Endothelial cell (in vitro differentiated cells): ENCODE measurements at places on chromosomes 6 and 20.

DNA sequence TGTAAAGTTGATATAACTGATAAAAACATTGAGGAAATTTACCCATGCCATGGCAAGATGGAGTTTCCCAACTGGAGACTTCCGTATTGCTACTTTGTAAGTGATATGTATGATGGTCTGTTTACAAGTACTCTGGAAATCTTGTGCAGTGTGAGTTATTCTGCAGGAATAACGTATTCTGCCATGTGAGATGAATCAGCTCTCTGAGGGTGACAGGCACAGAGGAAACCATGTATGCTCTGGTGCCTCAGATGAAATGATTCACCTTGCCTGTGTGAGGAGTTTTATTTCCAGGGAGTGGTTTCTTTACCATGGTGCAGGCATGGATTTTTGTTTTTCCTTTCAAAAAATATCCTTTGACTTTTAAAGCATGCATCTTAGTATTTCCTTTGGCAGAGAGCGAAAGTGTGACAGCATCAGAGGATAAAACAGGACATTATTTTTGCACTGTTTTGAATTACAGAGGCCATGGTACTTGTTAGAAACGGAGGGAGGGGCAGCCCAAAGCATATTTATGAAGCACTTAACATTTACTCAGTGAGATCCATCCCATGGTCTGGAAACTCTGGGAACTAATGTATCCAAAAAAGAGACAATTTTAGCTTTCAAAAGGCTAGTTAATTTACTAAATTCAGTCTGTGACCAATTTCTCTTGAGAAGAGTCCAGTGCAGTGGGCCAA, 36.0 kb upstream of the MTRF1L start:
- H3K27ac ChIP-seq: no peak overlapping the region
- H3K4me3 ChIP-seq: no peak overlapping the region
- peaks cover 3% of the 10 kb centered on the region for H3K27me3 ChIP-seq
- no peaks in the 10 kb centered on the region for H3K4me1 ChIP-seq
- no peak for DNase-seq

GRCh38 chr6:88378639-88379038, 212.5 kb upstream of the CNR1 start:
- no peak for DNase-seq
- H3K27ac ChIP-seq: no peak overlapping the region
- no peak overlapping the region for H3K4me3 ChIP-seq
- H3K27me3 ChIP-seq: peaks cover 1% of the 10 kb centered on the region
- no peaks in the 10 kb centered on the region for H3K36me3 ChIP-seq
- H3K4me1 ChIP-seq: peaks cover 7% of the 10 kb centered on the region

DNA sequence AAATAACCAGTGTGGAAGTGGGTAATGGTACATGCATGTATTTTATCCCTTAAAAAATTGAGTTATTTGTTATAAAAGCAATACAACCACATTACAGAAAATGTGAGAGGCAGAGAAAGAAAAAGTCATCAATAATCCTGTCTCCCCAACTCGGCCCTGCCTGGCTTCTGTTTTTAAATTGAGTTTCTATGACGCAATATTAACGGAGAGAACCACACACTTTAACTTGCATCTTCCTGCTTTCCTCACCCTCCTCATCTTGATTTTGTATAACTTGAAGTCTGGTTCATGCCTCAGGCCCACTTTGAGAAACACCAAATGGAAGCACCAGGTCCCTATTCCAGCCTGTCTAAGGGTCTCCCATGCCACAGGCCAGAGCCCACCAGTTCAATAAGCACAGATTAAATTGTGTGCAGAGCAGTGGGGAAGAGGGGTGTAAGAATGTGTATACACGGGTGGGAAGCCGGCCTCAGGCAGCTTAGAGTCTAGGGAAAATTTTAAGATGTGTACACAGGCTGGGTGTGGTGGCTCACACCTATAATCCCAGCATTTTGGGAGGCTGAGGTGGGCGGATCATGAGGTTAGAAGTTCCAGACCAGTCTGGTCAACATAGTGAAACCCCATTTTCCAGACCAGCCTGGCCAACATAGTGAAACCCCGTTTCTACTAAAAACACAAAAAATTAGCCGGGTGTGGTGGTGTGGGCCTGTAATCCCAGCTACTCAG, 15.9 kb downstream of the KCNK5 start:
- H3K4me3 ChIP-seq: no peak overlapping the region
- no peak overlapping the region for H3K27ac ChIP-seq
- H3K36me3 ChIP-seq: no peaks in the 10 kb centered on the region
- H3K4me1 ChIP-seq: peaks cover 31% of the 10 kb centered on the region
- peaks cover 2% of the 10 kb centered on the region for H3K27me3 ChIP-seq

GRCh38 chr6:144411531-144412165, 126.5 kb downstream of the UTRN start:
- H3K27me3 ChIP-seq: no peaks in the 10 kb centered on the region
- DNase-seq: no peak
- no peak overlapping the region for H3K27ac ChIP-seq
- no peak overlapping the region for H3K4me3 ChIP-seq
- peaks cover 13% of the 10 kb centered on the region for H3K36me3 ChIP-seq

DNA sequence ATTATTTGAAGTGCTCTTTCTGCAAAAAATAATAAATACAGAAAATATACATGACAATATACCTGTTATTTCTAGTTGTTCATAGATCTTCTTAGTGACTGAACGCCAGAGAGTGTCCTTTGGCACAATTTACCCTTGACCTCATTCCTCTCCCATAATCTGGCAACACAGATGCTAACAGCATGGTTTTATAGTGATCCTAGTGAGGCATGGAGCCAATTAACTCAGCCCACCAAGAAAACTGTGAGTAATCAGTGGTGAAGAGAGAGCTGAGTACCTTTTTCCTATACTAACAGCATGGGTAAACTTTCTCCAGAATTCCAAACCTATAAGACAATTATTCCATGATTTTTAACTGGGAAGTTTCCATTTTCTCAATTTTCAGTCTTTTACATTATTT, 61.0 kb downstream of the VGLL2 start:
- H3K4me3 ChIP-seq: no peak overlapping the region

GRCh38 chr6:145749632-145750031, 14.3 kb upstream of the EPM2A start:
- no peaks in the 10 kb centered on the region for H3K4me1 ChIP-seq
- H3K36me3 ChIP-seq: no peaks in the 10 kb centered on the region
- no peak overlapping the region for H3K27ac ChIP-seq

DNA sequence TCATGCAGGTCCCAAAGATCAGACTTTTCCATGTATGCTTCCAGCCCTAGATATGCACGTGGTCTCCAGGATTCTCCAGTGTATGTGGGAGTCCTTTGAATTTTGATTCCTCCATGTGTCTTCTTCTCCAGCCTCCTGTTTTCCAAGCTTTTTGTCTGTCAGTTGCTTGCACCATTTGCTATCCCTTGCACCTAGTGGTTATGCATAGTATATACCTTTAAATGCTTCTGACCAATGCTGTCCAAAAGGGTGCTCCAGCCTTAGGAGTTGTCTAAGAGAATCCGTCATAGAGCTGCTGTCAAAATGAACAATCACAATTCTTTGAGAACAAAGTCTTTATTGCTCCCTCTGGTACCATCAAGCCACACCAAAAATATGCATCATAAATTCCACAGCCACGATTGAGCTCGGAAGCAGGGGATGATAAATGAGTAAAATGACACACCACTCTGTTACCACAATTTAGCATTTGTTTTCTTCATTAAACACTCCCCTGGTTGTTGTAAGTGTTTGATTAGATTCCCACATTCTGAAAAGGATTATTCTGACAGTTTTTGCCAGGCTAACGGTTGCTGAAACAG, 706.2 kb upstream of the GJE1 start:
- no peaks in the 10 kb centered on the region for H3K27me3 ChIP-seq
- no peak for DNase-seq
- H3K4me1 ChIP-seq: no peaks in the 10 kb centered on the region
- no peak overlapping the region for H3K4me3 ChIP-seq

- no peaks in the 10 kb centered on the region for H3K36me3 ChIP-seq
- H3K27ac ChIP-seq: no peak overlapping the region
- no peak overlapping the region for H3K4me3 ChIP-seq
- peaks cover 4% of the 10 kb centered on the region for H3K4me1 ChIP-seq
- peaks cover 2% of the 10 kb centered on the region for H3K27me3 ChIP-seq
These were observed 51.7 kb downstream of the TMEM170B start for GRCh38 chr6:11589261-11589660.

DNA sequence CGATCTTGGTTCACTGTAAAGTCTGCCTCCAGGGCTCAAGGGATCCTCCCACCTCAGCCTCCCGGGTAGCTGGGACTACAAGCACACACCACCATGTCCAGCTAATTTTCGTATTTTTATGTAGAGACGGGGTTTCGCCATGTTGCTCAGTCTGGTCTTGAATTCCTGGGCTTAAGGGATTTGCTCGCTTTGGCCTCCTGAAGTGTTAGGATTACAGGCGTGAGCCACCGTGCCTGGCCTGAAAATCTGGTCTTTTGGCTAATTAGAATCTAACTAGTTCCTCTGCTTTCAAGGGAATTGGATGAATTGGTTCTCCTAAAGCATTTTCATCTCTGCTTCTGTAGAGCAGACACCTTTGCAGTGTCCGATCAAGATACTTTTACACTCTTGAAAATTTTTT, 51.3 kb downstream of the NCOA3 start:
- H3K36me3 ChIP-seq: peaks cover 4% of the 10 kb centered on the region
- no peak overlapping the region for H3K27ac ChIP-seq
- no peaks in the 10 kb centered on the region for H3K4me1 ChIP-seq
- no peak for DNase-seq

- no peak overlapping the region for H3K27ac ChIP-seq
- no peak overlapping the region for H3K4me3 ChIP-seq
- peaks cover 13% of the 10 kb centered on the region for H3K4me1 ChIP-seq
These were observed 736.9 kb upstream of the MARCKS start for GRCh38 chr6:113120224-113120581.

DNA sequence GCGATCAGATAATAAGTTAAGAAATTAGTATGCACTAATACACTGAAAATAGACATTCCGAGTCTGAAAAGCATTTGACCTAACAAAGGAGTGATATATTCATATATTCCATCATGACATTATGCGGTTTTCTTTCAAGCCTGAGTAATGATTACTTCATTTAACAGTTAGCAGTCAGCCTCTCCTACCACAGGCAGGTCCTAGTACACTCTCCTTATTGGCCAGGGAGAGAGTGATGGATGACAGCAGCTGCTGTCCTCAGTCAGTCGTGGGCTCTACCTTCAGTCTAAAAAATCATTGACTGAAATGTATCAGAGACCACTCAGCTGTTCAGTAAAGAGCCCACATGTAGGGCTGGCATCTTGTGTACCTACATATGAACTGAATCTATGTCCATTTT, 33.2 kb upstream of the VGLL2 start:
- peaks cover 4% of the 10 kb centered on the region for H3K4me1 ChIP-seq
- no peaks in the 10 kb centered on the region for H3K36me3 ChIP-seq
- DNase-seq: no peak

GRCh38 chr6:97669191-97670031, 386.4 kb upstream of the MMS22L start:
- no peak for DNase-seq
- H3K27me3 ChIP-seq: no peaks in the 10 kb centered on the region
- H3K4me1 ChIP-seq: no peaks in the 10 kb centered on the region
- H3K36me3 ChIP-seq: no peaks in the 10 kb centered on the region
- no peak overlapping the region for H3K27ac ChIP-seq

DNA sequence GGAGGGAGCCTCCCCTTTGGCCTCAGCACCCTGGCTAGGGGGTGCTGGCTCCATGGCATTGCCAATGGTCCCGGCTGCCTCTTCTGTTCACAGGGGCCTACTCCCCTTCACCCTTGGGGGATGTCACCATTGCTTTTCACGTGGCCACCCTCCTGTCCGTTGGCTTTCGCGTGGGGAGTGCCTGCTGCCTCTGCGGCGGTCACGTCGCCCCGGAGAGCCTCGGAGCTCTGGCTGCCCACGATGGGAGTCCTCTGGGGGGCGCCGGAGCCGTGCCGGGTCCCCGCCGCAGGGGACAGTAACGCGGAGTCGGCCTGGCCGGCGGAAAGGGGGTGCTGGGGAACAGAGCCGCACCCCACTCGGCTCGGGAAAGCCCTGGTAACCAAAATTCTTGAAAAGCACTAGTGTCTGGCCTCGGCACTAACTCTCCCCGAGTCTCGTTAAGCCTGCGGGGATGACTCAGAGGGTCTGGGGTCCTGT, 661 bp upstream of the HEBP2 start:
- H3K36me3 ChIP-seq: peaks cover 14% of the 10 kb centered on the region
- no peak overlapping the region for H3K27ac ChIP-seq
- H3K27me3 ChIP-seq: peaks cover 7% of the 10 kb centered on the region
- H3K4me1 ChIP-seq: peaks cover 4% of the 10 kb centered on the region
- peak overlapping the region; percentile 87 for H3K4me3 ChIP-seq
